CD4-positive, alpha-beta T cell treated with Interleukin-4 for 1 hour (primary cell): ENCODE measurements at places on chromosomes 11 and 22.

- no peak for DNase-seq
Measured at GRCh38 chr22:48338793-48339705, 1488.6 kb downstream of the BRD1 start.

- no peak for DNase-seq
Measured at GRCh38 chr11:95500466-95500865, 269.5 kb upstream of the SESN3 start.

GRCh38 chr11:85277693-85278092 lies 349.5 kb downstream of the DLG2 start:
- DNase-seq, result no peak

GRCh38 chr11:118198370-118198769 lies 21.9 kb upstream of the SCN2B start:
- DNase-seq, result peak; percentile 82

GRCh38 chr11:57340039-57340615 lies 2.0 kb downstream of the P2RX3 start:
- no peak for DNase-seq

DNA sequence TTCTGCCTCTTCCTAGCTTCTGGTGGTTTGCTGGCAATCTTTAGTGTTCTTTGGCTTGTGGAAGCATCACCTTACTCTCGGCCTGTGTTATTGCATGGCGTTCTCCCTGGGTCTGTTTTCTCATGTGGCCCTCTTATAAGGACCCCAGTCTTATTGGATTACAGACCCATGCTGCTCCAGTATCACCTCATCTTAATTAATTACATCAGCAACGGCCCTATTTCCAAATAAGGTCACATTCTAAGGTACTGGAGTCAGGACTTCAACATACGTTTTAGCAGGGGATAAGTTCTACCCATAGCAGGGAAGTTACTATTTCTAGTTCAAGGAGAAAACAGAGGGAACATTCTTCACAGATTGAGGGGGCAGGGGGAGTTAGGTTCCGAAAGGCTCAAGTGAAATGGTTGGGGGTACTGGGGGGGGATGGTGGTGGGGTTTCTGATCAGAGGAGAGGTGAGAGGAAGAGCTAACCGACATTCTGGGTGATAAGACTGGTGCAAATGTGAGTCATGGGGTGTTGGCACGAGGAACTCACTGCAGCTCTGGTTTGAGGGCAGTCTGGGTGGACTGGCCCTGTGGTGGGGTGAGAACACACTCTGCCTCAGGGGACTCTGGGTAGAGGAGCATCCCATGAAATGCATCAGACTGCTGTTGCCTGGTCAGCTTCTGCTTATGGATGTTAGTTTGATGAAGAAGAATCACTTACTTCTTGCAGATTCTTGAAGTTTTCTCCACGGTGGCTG lies 51.5 kb upstream of the ZBED5 start:
- DNase-seq, result no peak

- DNase-seq, result no peak
Measured at GRCh38 chr11:18536209-18536608, 9.5 kb upstream of the TSG101 start.

- DNase-seq, result peak; percentile 75
Measured at GRCh38 chr22:21982338-21982965, at the start of gene TOP3B. TSS of gene TOP3B (minus strand) at chr22:21982787. CDS start at chr22:21975709, 7,078 bp downstream.

GRCh38 chr11:110468121-110468520 lies 38.4 kb downstream of the FDX1 start:
- no peak for DNase-seq

GRCh38 chr11:90241414-90241813 lies 18.6 kb upstream of the CHORDC1 start:
- no peak for DNase-seq

GRCh38 chr11:12668166-12668565 lies 6.1 kb upstream of the TEAD1 start:
- DNase-seq, result no peak
